ENCODE measurements at places on chromosomes 7 and 10.

DNA sequence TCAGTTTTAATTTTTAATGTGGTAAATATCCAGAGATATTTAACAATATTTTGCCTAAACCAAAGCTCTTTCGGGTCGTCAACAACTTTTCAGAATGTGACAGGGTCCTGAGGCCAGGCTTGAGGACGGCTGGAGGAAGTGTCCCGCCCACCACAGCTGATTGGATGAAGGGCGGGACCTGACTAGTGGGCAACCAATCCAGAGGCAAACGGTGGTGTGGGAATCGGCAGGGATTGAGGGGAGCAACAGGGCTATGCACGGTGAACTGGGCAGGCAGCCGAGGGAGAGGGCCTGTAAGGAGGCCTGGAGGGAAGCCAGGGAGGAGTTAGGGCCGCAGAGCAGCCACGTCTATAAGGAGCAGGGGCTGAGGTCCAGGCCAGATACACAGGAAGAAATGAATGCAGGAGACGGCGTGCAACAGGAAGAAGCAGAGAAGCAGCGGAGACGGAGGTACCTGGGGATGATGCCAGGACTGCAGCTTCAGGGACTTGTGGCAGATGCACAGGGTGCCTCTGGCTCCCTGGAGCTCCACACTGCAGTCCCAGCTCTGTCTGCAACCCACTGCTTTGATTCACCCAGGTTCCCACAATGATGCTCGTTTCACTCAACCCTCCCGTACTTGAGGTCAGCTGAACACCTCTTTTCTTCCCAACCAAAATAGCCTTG is 46.1 kb upstream of the ZMIZ1 start:
- DNase-seq: no peak

DNA sequence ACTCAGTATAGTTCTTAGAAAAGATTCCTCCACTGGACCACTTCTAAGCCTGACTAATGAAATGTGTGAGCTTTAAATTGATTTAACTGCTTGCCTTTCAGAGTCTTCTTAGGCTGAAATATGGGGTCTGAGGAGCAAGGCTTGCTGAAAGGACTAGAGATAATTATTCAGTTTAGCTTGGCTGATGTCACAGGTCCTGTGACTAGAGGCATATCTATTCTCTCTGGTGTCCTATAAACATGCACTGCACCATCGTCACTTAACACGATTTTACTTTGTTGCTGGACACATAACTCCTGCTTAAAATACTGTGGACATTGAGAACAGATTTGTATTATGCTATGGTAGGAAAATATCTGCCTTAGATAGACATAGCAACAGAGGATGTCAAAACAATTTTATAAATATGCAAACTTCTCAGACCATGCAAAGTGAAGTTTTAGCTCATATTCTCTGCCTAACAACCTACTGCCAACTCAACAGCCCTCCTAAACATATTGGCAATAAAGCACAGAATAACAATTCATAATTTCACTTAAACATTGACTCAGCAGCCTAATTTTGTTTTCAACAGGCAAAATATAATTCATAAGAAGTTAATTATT is 80.2 kb downstream of the RNF133 start:
- DNase-seq: no peak

- DNase-seq: no peak
Observed at GRCh38 chr10:58280477-58280876, 11.5 kb downstream of the CISD1 start.

GRCh38 chr10:88154596-88155250 is 291.3 kb downstream of the PTEN start:
- no peak for DNase-seq

DNA sequence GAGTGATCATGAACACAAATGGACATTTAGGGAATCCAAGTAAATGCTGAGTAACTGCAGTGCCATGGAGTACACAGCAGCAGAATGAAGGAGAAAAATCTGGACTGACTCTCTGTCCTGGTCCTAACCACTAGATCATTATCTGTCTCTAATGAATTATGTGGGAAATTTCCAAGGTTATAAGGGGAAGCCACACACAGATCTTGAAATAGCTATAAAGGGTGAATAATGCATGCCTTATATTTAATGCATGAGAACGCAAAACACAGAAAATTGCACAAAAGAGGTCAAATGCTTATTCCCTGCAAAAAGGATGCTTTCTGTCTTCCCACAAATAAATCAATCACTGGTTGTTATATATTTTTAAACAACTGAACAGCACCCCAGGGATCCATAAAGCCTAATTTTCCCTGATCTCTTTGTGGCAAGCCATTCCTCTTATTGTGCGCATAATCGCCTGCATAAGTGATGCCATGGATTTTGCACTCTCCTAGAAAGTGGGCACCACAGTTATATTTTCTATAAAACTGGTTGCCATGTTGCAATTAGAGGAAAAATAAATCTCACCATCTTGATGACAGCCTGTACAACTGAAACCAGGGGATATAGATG is 201.8 kb downstream of the XPNPEP1 start:
- DNase-seq: no peak

DNA sequence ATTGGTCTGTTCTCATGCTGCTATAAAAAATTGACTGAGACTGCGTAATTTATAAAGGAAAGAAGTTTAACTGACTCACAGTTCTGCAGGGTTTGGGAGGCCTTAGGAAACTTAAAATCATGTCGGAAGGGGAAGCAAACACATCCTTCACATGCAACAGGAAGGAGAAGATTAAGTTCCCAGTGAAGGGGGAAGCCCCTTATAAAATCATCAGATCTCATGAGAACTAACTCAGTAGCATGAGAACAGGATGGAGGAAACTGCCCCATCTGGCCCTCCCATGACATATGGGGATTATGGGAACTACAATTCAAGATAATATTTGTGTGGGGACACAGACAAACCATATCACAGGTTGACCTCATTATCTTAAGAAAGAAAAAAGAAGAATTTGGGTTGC is 134.5 kb downstream of the PPP1R3A start:
- no peak for DNase-seq

DNA sequence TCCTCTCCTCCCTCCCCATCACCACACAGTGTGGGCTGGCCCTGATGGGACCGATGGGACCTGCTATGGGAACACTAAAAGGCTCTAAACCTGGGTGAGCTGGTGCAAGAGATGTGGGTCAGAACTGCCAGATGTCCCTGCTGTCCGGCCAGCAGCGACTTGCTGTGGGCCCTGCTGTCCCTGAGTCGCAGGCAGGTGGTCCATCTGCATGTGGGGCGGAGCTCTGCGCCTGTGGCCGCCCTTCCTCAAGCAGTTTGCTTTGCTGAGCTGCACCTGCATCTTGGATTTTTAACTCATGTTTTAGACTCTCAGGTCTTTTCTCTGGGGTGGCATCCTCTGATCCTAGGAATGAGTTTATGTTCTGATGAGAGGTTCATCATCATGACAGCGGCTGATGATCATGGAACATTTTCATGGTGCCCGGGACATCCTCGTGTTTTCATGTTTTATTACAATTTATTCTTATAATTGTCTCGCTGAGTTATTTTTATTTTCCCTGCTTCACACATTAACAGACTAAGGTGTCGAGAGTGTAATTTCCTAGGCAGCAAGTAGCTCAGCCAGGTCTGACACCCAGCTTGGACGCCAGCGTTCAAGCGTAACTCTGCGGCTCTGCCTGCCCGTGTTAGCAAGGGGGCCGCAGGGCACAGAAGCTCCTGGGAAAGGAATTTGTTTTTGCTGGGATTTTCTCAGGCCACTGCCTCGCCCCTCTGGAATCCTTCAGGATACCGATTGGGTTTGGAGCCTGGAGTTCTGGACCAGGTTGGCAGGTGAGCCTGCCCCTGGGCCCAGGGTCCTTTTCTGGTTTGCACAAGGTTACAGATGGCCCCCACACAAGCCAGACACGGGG is 615.2 kb upstream of the FOXK1 start:
- DNase-seq: peak; percentile 20

DNA sequence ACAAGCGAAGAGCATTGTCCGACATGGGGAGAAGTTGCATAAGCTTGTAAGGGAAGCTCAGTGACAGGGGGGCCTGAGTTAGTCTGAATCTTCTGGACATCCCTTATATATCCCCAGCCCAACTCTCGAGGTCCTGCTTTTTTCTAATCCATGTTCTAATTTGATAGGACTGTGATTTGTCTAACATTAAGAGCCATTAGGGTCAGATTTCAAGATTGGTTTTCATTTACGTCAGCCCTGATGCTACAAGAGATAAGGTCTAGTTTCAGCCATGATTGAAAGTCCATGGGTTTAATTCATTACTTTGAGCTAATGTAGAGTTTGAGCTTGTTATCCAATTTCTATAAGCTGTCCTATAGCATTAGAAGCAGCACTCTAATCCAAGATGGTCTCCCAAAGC is 20.3 kb downstream of the TLX1 start:
- no peak for DNase-seq

- no peak for DNase-seq
Observed at GRCh38 chr10:117294039-117294645, 53.2 kb downstream of the SLC18A2 start.

GRCh38 chr10:118310822-118311221 is 31.3 kb downstream of the FAM204A start:
- no peak for DNase-seq

GRCh38 chr10:77582710-77583115 is 54.9 kb downstream of the KCNMA1 start:
- no peak for DNase-seq

GRCh38 chr10:123464430-123465323 is 201.5 kb upstream of the GPR26 start:
- DNase-seq: no peak

DNA sequence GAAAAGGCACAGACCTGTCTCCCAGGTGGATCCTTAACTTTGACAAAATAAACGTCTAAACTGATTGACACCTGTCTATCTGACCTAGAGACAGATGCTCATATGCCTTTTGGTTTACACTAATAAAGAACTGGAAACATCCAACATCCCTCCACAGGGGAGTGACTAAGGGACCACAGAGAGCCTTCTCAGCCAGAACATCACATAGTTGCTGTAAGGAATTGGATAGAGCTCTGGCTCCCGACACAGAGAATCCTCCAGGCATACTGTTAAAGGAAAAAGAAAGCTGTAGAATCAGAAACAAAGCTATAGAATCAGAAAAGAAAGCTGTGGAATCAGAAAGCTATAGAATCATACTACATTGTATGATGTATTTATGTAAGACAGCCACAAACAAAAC is 258.8 kb downstream of the STK31 start:
- DNase-seq: no peak

DNA sequence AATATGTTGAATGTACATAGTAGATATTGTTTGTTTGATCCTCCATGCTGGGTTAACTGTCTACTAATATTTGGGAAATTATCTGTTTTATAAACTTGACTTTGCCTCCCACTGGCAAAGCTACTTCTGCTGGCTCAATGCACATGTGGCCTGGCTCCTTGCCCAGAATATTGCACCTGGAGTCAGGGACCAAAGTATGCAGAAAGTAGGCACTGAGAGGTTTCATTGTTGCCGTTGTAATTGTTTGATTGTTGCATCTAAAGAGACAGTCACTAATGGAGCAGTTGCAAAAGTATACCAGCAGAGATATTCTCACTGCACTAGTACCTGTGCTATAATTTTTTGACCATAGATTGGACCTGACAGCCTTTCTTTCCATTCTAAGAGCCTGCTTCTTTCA is 137.8 kb upstream of the CNTNAP2 start:
- DNase-seq: no peak

DNA sequence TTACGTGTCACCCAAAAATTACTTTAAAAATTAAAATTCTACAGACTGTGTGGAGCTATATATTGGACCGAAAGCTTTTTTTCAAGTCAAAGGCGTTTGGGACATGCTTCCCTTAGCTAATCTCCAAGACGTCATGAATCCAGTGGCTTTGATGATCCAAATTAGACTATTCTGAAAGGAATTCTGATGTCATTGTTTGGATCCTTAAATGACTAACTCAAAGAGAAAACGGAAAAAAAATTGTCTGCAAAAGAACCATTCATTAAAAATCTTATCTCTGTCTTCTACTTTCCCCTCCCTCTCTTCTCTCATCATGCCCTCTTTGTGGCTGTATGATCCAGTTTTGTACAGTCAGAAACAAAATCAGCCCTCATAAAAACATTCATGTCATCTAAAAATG is 161.8 kb downstream of the ETV1 start:
- no peak for DNase-seq

All from left kidney (tissue), 8 donors.